ENCODE measurements at places on chromosomes 2 and 18.
A peak's percentile ranks its signal among the peaks of the same experiment; 100 is the strongest.

DNA sequence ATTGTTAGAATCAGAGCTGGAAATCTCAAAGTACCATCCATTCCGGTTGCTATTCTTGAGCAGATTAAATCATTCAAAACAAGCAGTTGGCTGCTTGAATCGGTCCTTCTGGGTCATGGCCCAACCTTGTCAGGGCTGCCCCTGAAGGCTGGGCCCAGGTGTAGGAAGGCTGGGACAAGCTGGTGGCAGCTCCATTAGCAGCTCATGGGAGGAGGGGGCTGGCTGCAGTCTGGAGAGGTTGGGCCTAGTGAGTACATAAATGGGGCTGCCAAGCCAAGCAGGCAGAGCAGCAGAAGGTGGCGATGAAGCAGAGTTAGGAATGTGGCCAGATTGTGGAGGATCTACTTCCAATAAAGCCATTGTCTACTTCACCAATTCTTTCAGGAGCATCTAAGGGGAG lies 81.4 kb downstream of the ADCYAP1 start:
- DNase-seq: no peak

- DNase-seq: peak; percentile 30
Observed at GRCh38 chr2:69375494-69376353, 11.3 kb downstream of the GFPT1 start.

DNA sequence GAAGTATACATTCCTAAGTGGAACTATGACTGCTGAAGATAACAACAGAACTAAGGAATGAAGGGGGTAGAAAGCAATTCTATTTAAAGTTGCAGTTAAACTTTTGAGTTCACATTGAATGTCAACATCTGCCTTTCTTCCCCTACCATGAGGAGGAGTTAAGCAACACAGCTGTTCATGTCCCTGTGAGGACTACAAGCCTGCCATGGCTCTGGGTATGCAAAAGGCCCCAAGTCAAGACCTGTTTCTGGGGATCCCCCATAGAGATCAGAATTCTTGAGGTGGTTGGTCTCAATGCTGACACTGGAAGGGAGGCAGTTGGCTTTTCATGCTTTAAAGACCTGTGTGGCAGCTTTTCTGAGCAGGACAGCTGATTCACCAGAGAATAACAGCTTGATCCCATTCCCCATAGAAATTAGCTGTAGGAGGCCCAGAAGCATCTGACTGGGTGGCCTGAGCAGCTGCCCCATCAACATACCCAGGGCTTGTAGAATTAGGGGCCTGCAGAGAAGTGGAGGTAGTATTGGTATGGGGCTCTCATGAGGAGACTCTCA lies 131.0 kb downstream of the SETBP1 start:
- DNase-seq: no peak

GRCh38 chr2:135093670-135094330 lies 41.7 kb downstream of the RAB3GAP1 start:
- no peak for DNase-seq

- peak; percentile 80 for DNase-seq
Observed at GRCh38 chr2:98730053-98730706, 752 bp downstream of the MGAT4A start.

DNA sequence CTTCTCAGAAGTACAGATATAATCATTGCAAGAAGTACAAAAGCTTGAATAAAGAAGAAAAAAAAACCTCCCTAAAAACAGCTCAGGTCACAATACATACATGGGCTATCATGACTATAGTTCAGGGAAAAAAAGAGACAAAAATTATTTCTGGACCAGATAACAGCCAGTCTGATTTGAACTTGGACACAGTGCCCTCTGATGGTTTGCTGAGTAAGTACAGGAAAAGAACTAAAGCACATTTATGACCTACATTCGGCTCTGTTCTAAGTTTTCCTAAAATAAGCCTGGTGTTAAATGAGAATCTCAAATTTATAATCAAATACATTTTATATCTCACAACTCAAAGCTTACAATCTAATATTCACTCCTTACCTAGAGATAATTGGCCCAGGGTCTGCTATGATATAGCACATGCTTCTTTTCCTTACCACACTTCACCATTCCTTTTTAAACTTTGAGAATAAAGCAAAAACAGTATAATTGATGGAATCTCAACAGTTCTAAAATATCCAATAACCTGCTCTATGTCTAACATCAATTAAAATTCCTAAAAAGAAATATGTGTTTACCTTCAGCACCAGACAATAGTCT lies 81.1 kb downstream of the RAPH1 start:
- DNase-seq: peak; percentile 57

DNA sequence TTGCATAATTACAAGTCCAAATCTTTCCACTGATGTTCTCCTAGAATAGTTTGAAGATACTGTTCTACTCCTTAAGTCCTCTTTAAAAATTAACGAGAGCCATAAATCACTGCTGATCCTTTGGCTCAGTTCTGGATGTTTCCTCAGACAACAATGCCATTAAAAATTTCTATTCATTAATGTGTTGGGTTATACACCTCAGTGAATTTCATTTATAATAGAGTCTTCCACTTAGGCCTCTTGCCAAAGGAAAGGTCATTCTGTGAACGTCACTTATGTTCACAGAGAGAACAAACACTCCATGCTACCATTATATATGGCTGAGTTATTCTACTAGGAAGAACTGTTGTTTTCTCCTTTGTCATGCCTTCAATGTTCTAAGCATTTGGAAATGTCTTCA lies 1472.3 kb upstream of the CELF4 start:
- no peak for DNase-seq

GRCh38 chr2:69054431-69054830 lies 41.5 kb downstream of the ANTXR1 start:
- DNase-seq: no peak

DNA sequence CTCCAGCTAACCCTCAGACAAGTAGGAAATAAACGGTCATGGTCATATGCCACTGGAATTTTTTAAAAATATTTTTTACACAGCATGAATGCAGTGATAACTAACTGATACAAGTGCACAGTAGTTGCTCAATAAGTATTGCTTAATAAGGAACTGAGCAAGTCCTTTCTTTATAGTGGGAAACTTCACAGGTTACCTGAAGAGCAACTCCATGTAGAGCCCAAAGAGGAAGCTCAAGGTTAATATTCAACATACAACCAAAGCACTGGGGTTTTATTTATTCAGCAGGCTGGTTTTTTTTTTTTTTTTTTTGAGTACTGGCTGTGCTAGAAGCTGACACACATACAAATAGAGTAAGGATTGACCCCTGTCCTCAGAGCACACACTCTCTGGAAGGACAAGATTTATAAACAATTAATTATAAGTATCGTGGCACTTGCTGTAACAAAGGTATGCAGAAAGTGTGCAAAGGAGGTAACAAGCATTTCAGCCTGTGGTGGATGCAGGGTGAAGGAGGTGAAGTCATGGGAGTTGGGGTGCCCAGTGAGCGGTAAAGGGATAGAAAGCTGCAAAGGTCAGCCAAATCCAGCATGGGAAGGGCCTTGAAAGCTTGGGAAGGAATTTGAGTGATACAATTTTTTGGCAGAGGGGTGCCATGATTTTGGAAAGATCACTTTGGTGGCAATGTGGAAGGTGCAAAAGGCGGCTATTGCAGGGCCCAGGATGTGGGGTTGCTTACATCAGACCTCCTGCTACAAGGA lies 52.7 kb downstream of the ATOH8 start:
- DNase-seq: no peak

DNA sequence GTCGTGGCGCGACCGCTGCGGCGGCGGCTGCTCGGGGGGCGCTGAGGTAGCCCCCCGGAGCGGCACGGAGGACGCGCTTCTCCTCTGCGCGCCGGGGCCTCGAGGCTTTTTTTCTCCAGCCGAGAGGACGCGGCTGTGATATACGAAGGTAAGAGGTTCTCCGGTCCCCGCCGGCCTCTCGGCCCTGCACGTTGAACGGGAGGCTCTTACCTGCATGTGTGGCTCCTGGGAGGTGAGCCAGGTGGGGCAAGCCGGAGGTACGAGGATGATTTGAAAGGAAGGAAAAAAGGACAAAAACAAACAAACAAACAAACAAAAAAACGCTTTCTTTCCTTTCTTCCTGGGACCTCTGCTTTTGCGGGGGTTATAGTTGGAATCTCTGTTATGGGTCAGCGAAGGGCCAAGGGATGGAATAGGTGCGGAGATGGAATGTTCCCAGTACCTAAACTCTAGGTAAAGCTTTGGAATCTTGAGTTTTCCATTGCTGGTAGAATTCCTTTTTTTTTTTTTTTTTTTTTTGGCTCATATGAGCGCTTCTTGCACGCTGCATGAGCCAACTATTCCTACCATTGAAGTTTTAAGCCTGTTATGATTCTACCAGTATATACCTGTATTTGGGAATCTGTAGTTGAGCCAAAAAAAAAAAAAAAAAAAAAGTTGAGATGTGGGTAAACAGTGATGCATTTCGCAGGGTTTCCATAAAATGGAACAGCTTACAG lies 674 bp downstream of the PTPN4 start:
- DNase-seq: peak; percentile 67

DNA sequence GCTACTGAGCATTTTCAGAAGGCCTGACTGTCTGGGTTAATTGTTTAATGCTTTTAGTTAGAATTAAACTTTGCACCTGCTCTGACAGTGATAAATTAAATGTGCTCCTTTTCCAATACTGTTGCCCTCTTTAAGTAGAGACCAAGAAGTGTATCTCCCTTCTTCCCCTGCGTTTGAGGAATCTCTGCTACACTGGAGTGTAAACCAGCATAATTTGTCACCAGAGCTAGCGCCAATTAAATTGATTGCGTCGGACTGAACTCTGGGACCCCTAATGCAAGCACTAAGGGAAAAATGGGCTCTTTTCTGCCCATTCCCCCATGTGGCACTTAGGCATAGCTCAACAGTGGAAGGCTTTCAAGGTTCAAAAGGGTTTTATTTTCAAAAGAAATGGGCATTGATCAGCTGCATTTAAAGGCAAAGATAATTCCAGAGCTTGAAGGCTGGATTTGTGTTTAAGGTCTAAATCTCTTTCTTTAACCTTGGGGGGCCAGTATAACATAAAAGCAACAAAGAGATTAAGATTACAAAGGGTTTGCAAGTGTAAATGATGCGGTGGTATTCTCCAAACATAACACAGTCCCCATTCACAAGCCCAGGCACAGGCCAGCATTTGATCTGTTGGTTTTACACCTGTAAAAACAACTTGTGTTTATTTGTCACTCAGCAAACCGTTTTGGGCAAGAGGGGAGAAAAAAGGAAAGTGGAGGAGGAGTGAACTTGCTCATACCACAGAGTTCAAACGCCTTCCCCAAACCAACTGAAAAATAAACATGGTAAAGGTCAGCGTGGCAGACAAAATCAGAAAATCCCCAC lies 427.6 kb downstream of the BCL11A start:
- DNase-seq: no peak

GRCh38 chr2:36482576-36483214 lies 115.3 kb downstream of the FEZ2 start:
- DNase-seq: no peak

DNA sequence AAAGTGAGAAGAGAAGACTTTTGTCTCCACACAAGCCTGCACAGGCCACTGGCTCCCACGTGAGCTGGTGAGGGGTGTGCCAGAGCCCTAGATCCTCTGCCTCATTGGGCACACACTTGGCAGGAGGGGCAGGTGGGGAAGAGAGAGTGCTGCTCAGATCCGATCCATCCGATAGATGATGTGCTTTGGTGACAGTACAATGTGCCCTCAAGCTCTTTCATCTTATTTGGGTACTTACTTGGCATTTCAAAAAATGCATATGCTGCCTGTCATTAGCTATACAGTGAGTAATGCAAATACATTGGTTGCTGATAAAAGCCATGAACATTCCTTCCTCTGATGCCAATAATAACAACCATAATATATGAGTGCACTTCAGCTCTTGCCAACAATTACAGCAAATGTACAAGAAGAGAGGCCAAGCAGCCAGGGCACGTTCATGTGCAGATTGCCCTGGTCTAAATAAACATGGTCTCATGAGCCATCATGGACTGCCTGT lies 255.3 kb downstream of the VAPA start:
- DNase-seq: peak; percentile 77

DNA sequence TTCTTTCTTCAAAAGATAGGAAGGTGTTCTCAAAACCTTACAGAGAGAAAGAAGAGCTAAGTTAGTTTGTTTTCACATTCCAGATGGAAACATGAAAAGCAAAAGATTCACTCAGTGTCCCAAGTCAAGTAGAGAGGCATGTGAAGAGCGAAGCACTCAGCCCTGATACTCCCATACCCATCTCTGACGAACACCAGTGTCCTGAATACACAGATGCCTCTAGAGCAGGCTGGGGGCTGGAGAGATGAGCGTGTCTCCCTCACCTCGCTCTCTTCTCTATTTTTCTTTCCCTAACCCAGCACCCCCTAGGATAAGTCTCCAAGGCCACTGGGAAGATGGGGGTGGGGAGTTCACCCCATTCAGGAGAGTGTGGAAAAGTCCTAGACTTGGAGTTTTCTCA lies 227.8 kb downstream of the TMEM163 start:
- no peak for DNase-seq

GRCh38 chr2:159712929-159713420 lies 669 bp downstream of the MARCHF7 start:
- peak; percentile 25 for DNase-seq

DNA sequence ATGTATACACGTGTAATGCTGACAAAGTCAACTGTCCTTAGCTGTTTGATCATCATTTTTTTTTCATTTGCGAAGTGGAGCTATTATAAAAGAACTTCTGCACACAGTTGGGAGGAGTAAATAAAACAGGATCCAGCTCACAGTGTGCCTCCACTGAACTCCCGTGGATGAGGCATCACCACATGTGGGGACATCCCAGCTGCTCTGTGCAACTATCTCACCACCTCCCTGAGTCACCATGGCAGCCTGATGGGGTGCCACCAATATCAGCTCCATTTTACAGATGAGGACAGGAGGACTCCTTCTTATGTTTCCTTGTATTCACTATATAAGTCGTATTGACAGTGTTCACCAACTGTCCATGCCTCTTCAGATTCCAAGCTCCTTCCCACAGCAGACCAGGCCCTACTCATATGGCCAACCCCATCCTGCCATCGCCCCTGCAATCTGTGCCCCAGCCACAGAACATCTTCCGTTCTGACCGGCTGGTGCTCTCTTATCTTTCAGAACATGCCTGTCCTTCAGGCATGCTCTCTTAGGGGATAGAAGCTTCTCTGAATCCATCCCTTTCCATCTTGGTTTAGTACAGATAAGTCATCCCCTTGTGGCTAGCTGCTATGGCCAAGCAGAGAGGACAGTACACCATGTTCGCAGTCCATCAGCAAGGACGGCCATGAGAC lies 288.1 kb downstream of the RNF144A start:
- no peak for DNase-seq
